ENCODE measurements at places on chromosomes 12 and 14.

DNA sequence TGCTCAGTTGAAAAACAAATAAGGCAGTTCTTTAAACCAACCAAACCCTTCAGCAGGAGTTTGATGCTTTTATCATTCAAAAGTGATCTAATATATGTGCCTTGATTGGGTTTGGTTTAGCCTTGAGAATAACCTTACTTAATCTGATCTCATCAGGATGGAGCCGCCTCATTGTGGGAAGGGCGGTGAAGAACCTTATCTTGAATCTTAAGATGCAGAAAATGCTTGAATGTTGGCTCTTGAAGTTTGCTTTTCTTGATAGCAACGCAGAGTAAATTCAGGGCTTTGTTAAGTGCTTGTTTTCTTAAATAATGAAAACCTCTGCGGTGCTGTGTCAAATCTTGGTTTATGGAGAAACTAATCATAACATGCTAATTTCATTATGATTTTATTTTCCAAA lies 138.2 kb downstream of the MON2 start:
- DNase-seq: no peak

DNA sequence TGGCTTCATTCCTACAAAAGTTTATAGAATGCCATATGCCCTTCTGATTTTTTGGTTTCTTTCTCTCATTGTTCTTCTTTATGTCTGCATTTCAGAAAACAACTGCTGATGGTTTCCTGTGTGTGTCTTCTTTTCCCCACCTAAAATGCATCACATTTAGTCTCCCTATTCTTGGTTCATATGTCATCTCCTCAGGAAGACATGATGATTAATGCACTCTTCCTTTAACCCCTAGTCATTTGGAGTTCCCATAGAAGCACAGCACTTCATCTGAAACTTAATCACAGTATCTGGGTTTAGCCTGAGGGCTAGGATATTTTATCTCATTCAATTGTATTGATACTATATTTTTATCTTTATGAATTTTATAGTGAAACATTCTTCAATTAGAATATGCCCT lies 21.5 kb downstream of the GNPNAT1 start:
- DNase-seq: no peak

- no peak for DNase-seq
These were observed 773 bp downstream of the A2M start for GRCh38 chr12:9114946-9115345.

DNA sequence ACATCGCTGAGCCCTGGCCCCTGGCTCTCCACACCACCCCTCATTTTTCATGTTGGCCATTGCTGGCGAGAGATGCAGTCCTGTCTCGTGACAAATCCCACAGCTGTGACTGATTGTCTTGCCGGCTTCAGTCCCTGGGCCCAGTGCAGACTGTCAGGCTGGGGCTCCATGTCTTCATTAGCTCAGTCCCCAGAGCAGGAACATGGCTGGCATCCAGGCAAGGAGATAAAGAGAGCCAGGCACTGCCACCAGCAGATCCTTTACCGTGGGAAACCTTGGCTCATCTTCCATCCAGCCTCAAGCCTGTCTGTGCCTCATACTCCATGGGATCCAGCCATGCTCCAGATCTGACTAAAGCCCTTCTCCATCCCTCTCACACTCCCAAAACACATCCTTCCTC lies 284.7 kb upstream of the FKBP4 start:
- no peak for DNase-seq

- no peak for DNase-seq
These were observed 496.4 kb downstream of the PCNX1 start for GRCh38 chr14:71403656-71404055.

DNA sequence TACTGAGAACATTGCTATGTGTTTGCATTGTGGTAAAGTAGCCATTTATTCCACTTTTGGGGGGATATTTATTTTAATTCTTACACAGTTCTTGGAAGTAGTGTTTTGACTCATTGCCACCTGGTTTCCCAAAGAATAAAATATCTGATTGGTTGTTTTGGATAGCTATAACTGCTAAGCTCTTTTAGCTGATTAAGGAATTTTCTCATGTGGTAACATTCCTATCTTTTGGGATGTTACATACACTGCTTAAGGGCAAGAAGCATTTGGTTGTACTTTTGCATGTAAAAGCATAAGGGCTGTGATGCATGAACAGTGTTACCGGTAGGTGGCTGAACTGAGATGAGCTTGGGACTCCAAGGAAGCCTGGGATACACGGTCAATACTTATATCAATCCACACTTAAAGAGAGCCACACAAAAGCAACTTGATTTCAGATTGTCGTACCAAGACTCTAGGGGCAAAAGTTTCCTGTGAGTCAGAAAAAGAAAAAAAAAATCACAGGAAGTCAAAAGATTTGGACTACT lies 71.4 kb upstream of the PRKD1 start:
- no peak for DNase-seq

DNA sequence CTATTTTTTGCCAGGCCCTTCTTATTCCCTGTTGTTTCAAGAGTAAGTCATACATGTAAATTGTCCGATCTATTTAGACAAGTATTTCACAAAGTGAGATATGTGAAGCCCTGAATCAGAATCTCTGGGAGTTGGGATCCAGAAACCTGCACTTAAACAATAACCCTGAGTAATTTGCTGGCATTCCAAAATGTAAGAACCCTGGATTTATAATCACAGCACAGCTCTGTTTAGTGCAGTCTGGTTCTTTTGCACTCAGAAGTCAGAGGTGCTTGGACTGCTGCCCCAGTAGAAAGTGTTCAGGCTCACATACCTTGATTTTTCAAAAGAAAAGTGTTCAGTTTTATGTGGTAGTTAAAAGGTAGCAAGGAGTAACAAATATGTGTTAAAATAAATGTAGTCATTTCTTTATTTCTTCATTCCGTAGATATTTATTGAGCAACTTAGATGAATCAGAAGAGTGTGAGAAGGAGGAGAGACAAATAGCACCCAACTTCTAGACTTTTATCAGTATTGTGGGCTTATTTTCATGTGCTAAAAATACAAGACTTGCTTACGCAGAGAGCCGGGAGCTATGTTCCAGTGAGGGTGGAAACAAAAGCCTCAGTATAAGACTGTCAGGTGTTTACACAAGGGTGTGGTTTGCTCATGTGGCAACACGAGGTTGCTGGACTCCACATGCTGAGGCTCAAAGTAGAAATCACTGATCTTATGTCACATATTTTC lies 70.1 kb downstream of the SYNE2 start:
- DNase-seq: no peak

DNA sequence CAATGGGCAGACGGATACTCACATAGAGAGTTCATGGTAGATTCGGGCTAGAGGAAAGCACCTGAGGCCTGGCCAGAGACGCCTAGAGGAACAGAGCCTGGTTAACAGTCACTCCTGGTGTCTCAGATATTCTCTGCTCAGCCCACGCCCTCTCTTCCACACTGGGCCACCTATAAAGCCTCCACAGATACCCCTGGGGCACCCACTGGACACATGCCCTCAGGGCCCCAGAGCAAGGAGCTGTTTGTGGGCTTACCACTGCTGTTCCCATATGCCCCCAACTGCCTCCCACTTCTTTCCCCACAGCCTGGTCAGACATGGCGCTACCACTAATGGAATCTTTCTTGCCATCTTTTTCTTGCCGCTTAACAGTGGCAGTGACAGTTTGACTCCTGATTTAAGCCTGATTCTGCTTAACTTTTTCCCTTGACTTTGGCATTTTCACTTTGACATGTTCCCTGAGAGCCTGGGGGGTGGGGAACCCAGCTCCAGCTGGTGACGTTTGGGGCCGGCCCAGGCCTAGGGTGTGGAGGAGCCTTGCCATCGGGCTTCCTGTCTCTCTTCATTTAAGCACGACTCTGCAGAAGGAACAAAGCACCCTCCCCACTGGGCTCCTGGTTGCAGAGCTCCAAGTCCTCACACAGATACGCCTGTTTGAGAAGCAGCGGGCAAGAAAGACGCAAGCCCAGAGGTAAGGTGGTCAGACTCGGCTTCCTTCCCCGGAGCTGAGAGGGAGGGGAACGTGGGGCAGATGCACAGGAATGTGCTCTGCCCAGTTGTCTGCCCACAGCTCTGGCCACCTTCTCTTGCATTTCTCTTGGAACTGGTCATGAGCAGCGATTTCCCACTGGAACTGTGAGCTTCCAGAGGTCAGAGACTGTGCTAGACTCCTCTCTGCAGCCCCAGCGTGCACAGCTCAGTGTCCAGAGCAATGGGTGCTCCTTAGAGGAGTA lies at the start of gene CD4:
Gene CD4 (plus strand): TSS at position 557 of the 953 bp plus-strand sequence. CDS start 10,611 bp downstream, outside the sequence.
- DNase-seq: no peak

- peak; percentile 42 for DNase-seq
These were observed at the start of gene STYK1 for GRCh38 chr12:10673659-10674384. TSS of gene STYK1 (minus strand) at chr12:10674052. CDS start at chr12:10634618, 39,434 bp downstream.

GRCh38 chr14:38419579-38419978 lies 163.7 kb upstream of the CLEC14A start:
- no peak for DNase-seq

DNA sequence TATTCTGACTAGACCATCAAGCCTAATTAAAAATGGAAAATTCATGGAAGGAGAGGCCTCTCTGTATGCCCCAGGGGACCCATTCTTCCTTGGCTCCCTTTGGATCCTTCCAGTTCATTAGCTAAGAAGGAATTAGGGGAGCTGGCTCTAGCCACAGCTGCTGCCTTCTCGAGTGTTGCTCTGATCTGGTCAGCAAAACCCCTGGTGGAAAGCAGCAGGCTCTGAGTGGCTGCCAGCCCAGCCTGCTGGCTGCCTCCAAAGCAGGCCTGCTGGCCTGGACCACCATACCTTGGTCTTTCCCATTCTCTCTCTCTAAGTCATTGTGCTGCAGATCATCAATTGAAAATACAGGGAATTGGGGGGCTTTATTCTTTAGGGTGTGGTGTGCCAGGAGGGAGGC lies 29.0 kb upstream of the AKAP6 start:
- no peak for DNase-seq

DNA sequence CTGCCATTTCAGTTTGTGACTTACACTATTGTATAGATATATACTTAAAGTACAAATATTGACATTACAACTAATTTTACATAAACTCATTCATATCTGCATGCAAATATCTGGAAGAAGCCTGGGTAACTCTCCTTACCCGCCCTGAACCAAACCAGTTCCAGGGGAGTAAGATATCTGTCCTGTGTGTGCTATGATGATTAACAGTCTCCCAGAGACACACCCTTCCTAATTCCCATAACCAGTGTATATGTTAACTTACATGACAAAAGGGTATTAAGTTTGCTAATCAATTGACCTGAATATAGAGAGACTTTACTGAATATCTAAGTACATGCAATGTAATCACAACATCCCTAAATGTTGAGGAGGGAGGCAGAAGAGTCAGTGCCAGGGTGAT lies 23.0 kb downstream of the PRB3 start:
- DNase-seq: no peak

GRCh38 chr12:119118625-119119024 lies 60.1 kb upstream of the HSPB8 start:
- DNase-seq: no peak

DNA sequence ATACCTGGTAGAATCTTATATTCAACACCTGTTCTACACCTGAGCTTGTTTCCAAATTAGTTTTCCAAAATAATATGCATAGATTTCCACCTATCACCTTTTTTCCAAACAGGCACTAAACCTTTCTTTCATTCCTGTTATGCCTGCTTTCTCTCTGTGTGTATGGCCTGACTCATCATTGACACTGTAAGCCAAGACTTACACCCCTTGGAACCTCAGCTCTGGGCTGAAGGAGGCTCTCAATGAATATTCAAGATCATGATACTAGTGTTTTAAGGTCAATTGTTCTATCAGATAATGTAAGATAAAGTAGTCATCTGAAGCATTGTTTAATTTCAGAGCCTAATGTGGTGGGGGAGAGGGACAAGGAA lies 1193.3 kb downstream of the FLRT2 start:
- no peak for DNase-seq

GRCh38 chr12:6387541-6387940 lies 3.6 kb downstream of the LTBR start:
- no peak for DNase-seq

- DNase-seq: no peak
These were observed 46.3 kb upstream of the FLRT2 start for GRCh38 chr14:85483652-85484051.

GRCh38 chr14:81679226-81679625 lies 145.6 kb upstream of the SEL1L start:
- no peak for DNase-seq

- DNase-seq: no peak
These were observed 43.5 kb downstream of the CKAP4 start for GRCh38 chr12:106204312-106204711.

- DNase-seq: no peak
These were observed 2.4 kb upstream of the TRIM9 start for GRCh38 chr14:51097287-51097686.

- DNase-seq: no peak
These were observed 33.0 kb downstream of the E2F7 start for GRCh38 chr12:77032406-77032805.

DNA sequence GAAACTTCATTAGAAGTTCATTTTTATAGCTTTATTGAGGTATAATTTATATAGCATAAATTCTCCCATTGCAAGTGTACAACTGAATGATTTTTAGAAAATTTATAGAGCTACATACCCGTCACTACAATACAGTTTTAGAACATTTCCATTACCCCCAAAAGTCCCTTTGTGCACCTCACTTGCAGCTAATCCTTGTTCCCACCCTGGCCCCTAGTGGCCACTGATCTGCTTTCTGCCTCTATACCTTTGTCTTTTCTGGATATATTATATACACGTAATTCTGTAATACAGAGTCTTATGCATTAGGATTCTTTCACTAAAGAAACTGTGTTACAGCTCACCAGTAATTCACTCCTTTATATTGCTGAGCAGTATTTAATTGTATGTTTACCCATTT lies 145.1 kb upstream of the DIO2 start:
- DNase-seq: no peak

DNA sequence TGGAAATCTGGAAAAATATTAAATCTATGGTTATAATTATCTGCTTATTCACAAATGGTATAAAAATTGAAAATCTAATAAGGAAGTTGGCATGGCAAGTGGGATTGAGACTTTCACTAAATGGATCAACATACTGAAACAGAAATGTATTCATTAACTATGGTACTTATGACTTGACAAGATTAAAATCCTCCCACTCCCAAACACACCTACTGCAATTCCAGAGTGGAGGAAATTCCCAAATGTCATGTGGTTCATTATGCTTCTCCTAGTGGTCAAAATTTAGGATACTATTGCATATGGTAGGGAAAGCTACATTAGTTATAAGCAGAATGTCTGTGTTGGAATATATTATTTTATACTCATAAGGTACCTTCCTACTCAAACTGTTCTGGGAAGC lies 265.3 kb upstream of the PRICKLE1 start:
- no peak for DNase-seq

DNA sequence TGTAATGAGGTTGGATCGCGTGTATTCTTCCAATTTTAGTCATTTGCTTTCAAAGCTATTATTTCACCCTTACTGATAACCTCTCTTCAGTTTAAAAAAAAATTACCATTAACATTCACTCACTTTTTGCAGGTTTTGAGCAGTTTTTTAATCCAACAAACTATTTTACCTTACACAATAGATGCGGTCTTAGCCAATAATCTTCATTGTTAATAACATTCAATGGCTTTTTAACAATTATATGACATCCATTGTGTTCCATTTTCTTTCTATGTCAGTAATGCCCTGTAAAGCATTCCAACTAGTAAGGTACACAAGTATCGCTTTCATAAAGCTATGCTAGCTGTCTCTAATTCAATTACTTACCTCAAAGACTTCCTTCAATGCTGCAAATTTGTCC lies 18.9 kb upstream of the OTX2 start:
- DNase-seq: no peak

GRCh38 chr14:66540038-66540437 lies 32.1 kb downstream of the GPHN start:
- no peak for DNase-seq

- no peak for DNase-seq
These were observed 107.7 kb upstream of the FKBP4 start for GRCh38 chr12:2687058-2687457.
